ENCODE measurements at places on chromosomes 5 and 9.

DNA sequence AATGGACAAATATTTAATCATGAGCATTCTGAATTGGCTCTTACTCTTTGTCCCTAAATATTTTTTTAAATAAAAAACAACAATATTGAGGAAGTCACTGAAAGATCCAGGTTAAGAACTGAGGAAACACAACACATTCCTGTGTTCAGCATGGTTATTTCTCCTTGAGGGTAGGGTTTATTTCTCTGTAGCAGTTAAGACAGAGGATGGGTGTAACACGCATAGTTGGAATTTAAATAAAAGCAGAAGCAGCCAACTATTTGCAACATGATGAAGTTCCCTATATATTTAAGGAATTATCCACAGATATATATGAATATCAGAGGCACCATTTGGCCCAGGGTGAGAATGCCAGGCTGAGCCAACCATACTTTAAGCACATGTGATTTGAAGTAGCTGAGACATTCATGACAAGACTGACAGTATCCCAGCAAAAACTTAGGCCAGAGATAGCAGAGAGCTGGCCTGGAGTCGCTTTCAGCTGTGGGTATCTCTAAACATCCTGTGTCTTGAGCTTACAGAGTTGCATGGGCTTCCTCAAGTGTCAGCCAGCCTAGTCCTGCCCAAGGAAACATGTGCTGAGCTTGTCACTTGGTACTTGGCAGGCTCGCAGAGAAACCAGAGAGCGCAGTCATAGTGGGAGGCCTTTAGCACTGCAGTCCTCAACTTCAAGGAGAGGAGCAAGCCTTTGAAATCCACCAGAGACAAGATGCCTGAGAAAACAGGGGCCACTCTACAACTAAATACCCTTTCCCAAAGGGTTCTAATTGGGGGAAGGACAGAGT is 43.6 kb downstream of the SEMA5A start:
- DNase-seq, result no peak

DNA sequence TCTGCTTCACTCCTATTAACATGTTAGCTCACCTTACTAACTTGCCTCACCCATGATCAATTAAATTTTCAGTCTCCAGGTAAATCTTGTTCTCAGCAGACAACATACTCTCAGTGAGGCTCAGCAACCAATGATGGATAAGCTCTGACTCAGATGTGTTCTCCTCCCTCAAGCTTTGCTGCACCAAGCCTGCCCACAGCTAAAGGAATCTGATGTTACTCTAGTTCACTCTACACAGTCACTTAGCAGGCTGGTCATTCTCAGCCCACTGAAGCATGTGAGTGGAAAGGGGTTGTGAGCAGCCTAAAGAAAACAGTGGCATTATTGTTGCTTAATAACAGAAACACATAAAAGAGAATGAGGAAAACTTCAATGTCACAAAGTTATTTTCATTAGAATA is 37.3 kb upstream of the CTNND2 start:
- DNase-seq, result no peak

- no peak for DNase-seq
Measured at GRCh38 chr5:168270476-168270875, 21.0 kb upstream of the WWC1 start.

DNA sequence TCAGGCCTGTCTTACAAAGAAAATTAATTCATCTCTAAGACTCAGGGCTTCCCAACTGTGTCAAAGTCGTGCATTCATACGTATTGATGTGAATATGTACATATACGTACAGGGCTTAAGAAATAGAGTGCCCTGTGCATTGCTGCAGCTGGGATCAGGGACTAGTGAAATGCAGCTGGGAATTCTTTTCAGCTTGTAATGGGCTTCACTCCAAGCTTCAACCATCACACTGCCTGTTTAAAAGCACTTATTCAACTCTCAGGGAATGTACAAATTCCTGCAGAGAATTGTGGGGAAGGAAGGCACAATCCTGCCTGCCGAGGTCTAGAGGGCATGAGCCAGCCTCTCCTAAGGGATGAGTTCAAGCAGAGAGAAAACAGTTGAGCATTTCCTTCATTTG is 59.6 kb upstream of the MAN2A1 start:
- no peak for DNase-seq

DNA sequence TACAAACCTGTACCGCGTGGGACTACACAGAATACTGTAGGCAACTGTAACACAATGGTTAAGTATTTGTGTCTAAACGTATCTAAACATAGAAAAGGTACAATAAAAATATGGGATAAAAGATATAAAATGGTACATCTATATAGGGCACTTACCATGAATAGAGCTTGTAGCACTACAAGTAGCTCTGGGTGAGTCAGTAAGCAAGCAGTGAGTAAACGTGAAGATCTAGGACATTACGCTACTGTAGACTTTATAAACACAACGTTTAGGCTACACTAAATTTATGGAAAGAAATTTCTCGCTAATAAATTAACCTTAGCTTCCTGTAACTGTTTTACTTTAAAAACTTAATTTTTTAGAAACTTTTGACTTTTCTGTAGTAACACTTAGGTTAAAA is 46.5 kb downstream of the MRPS27 start:
- DNase-seq, result no peak

GRCh38 chr5:176187276-176188062 is 50.8 kb upstream of the SIMC1 start:
- DNase-seq, result no peak

- DNase-seq, result no peak
Measured at GRCh38 chr5:88713818-88714217, 169.2 kb downstream of the MEF2C start.

DNA sequence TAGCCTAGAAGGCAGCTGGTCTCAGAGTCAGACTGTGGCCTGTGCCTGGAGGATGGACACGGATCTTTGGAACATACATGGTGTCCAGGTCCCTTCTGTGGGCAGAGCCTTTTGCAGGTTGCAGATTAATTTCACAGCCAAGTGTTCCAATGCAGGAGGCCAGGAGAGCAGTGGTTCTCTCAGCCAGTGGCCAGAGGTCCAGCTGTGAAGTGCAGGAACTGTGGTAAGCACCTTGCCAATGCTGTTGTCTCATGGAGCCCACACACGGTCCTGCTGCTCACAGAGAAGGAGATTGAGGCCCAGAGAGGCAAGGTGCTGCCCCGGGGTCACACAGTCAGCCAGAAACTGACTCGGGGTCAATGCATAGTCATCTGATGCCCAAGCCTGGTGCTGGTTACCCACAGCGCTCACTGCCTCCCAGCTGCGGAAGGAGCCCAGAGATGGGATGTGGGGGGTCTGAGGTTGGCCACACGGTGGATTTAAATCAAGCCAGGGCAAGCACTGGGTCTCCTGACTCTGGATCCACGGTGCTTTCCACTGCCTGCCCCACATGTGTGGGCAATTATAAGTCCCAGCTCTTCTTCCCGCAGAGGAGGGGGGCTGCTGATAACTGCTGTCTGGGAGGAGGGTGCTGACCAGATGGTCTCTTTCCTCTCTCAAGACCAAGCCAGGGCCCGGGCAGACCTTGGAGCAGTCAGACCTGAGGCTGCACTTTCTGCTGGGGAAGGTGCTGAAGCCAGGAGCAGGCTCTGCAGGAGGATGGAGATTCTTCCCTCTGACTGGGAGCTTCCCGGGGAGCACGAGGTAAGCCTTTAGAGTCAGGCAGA is 2.8 kb downstream of the PDGFRB start:
- DNase-seq, result no peak

GRCh38 chr5:169876386-169876785 is 103.9 kb downstream of the INSYN2B start:
- DNase-seq, result no peak

- no peak for DNase-seq
Measured at GRCh38 chr5:80629281-80629680, 25.2 kb upstream of the MSH3 start.

GRCh38 chr9:21741151-21741550 is 61.3 kb upstream of the MTAP start:
- DNase-seq, result no peak

Data from amygdala (tissue), 56 donors.